ENCODE measurements at places on chromosomes 13 and 19. TPM values are rescaled to one million over a fixed set of nuclear protein-coding genes. Genes with fewer than 3 reads are reported as not detected.

GRCh38 chr19:46917002-46917401 lies 56.2 kb downstream of the ARHGAP35 start:
- no peak for DNase-seq
- H3K36me3 ChIP-seq: no peaks in the 10 kb centered on the region
- no peaks in the 10 kb centered on the region for H3K4me1 ChIP-seq

Gene CTU1
- total RNA-seq: 8.2 TPM

Gene ZNF121
- 14.4 TPM for total RNA-seq

DNA sequence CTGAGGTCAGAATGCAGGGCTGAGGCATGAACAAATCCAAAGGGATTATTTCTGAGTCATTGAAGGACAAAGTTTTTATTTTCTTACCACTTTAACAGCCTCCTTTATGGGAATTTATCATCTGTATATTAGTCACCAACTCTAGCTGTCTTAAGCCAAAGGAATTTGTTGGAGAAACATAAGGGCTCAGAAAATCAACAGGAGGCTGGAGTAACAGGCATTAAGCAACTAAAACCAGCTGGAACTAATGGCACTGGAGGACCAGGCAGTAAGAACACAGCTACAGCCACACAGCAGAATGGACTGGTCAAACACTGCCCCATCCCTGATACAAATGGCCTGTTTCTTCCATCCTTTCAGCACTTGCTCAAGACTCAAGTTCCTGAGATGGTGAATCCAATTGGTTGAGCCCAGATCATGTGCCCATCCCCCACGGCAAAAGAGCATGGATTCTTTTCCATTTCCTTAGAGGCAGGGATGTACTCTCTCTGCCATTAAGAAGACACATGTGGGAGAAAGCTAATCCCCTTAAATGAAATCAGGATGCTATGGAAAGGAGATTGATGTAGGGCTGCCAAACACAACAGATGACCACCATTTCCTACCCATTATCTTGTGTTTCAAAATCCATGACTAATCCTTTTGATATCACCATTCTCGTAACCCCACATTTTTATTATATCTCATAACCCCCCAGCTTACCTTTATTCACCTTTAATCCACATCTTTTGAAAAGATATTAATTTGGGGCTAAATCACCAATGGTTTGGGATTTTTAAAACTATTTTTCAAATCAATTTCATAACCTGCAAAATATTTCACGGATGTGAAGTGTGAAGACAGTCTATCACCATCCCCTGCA lies 157.0 kb upstream of the FNDC3A start:
- H3K4me3 ChIP-seq: no peak overlapping the region
- H3K36me3 ChIP-seq: no peaks in the 10 kb centered on the region
- H3K4me1 ChIP-seq: no peaks in the 10 kb centered on the region
- H3K27me3 ChIP-seq: no peaks in the 10 kb centered on the region

DNA sequence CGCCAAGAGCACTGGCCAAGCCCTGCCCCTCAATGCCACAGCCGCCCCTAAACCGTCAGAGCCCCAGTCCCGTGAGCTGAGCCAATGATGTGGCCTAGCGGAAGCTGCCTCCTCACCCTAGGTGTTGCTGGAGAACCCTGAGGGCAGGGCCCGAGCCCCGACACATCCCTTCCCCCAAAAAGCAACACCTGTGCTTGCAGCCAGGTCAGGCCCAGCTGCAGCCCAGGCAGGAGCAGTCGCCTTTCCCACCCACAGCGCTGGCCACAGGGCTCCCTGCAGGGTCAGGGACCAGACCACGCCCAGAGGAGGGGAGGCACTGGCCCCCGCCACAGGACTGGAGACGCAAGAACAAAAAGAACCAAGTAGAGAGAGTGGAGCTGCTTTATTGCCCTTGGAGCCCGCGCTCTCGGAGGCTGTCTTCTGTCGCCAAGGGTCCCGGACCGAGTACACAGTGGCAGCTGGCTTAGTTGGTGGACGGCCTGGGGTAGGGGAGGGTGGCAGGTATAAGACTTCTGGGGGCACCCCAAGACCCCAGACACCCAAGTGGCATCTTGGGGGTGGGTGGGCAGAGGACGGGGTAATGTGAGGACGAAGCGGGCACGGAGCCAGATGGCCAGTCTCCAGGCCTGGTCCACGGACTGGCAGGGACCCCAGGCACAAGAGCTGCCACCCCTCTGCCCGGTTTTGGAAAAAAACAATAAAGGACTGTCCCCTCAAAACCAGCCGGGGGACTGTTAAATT lies 3.3 kb downstream of the P2RY11 start:
- H3K4me3 ChIP-seq: no peak overlapping the region
- H3K36me3 ChIP-seq: peaks cover 26% of the 10 kb centered on the region
- H3K27ac ChIP-seq: no peak overlapping the region
- no peaks in the 10 kb centered on the region for H3K4me1 ChIP-seq
- no peak for DNase-seq

Measured in pancreas (tissue), 10 donors.